Astrocyte (in vitro differentiated cells and primary cell): ENCODE measurements at places on chromosomes 11 and 22. TPM values are rescaled to one million over a fixed set of nuclear protein-coding genes. Genes with fewer than 3 reads are reported as not detected.
A peak's percentile ranks its signal among the peaks of the same experiment; 100 is the strongest.

- DNase-seq = peak; percentile 2
Measured at GRCh38 chr11:81007046-81007445, 1566.2 kb upstream of the TENM4 start.

- no peak for DNase-seq
Measured at GRCh38 chr11:116356451-116356850, 416.3 kb downstream of the BUD13 start.

- no peak for DNase-seq
Measured at GRCh38 chr22:50699001-50699755, 26.6 kb downstream of the SHANK3 start.

GRCh38 chr11:75782540-75783263 lies 14.1 kb downstream of the DGAT2 start:
- no peak for DNase-seq

Gene KDM4E
- 0.41 TPM in 1 of 2 replicates, not detected in the other for total RNA-seq

DNA sequence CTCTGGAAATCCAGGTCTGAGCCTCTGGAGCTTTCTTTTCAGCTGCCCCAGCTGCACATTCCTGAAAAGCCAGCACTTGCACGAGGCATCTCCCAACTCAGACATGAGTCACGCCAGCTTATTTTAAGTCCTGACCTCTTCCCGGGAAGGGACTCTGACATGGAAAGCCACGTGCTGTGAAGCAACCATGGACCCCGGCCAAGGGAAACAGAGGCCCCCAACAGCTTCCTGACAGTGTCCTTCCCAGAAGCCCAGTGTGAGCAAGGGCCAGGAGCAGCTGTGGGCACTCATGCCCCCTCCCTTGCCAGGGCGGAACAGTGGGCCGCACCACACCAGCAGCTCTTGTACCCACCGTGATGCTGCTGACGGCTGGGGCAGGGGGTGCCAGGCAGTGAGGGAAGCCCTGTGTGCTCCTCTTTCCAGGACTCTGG lies 118.8 kb upstream of the CADM1 start:
- DNase-seq = peak; percentile 99

Gene RTCB
- 78.1 and 93.1 TPM in 2 replicates for total RNA-seq

DNA sequence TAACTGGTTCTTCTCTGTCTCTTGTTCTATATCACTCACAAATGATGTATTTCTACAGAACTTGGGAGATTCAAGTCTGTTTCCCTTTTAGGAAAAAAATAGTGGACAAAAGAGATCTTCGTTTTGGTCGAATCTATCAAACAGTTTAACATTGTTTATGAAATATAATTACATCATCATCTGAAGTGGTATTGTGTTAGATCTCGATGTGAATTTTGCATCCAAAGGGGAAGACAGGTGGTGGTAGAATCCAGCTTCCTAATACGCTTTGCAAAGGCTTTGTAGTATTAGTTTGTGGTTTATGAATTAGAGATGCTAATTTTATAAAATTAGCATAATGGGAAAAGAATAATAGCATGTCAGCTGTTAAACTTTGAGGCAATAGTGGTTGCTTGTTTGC lies 3.4 kb downstream of the SIK2 start:
- no peak for DNase-seq

- DNase-seq = peak; percentile 67
Measured at GRCh38 chr11:27158456-27159334, 118.1 kb downstream of the BBOX1 start.

GRCh38 chr22:42397332-42398249 lies 34.6 kb downstream of the NFAM1 start:
- DNase-seq = no peak

GRCh38 chr11:112967082-112967481 lies 5.9 kb downstream of the NCAM1 start:
- DNase-seq = peak; percentile 29

DNA sequence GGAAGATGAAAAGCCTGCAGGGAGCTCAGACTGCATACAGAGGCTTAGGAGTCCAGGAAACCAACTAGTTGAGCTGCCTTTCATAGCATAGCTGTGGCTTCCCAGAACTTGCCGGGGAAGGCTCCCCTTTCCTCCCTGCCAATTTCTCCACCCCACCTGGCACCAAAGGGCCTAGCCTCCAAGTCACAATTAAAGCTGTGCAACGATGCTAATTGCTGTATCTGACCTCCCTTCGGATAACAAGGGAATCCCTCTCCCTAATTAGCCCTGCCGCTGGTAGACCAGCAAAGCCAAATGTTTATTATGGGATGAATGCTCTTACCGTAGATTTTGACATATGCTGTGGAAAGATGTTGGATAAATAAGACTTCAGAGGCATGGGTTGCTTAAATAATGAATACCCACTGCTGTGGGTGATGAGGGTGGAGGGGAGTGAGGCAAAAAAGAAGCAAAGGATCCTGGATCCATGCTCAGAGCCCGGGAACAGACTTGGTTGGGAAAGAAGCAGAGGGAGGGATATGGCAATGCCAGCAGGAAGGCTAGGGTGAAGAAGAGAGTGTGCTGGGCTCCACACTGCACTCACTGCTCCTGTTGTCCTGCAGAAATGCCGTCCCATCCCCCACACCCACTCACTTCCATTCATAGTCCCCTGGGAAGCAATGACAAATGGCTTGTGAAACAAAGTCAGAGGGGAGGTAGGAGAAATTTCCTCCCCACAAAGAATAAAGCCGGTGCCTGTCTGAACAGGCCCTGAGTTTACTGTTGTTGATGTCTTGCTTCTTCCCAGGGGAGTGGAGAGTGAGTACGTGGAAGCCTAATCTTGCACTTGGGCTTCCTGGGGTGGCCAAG lies 608.1 kb upstream of the CADM1 start:
- no peak for DNase-seq

DNA sequence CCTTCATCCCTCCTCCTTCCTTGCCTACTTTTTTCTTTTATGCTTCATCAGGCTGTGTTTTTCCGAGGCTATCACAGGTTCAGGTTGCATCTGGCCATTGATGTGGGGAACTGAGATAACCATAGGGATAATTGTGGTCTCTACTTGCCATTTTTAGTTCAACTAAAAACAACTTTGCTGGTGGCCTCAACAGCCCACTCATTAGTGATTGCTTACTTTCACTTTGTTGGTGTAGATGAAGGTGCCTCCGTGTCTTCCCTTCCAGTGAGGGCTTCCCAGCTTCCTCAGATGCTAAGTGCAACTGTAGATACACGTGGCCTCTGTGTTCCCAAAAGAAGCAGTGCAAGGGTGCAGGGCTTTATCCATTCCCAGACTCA lies 35.0 kb downstream of the KCNJ1 start:
- no peak for DNase-seq

DNA sequence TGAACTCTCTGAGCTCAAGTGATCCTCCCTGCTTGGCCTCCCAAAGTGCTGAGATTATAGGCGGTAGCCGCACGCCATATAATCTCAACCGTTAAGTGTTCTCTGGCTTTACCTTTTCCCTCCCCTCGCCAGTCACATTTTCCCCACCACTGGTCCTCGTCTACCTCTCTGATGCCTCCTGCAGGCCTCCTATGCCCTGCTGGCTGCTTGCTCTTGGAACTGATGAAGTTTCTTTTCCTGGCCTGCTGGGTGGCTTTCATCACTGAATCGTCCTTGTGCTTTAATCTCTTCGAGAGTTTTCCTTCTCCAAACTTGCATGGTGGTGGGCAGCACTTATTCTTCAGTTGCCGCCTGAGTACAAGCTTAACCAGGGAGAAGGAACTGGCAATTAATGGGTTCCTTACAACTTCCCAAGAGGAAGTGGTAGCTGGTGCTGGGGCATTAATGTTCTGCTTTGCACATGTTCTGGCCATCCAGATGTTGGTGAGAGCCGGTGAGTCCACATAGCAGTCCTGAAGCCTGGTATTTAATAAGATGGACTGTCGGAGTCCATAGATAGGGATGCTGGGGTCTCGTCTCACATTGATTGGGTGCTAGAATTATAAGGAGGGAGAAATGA lies 1.3 kb downstream of the C22orf31 start:
- DNase-seq = no peak
